ENCODE measurements at places on chromosomes 5 and 9. TPM values are rescaled to one million over a fixed set of nuclear protein-coding genes. Genes with fewer than 3 reads are reported as not detected.

EPB41L4B gene
- 1.1 TPM for total RNA-seq

SPINK4 gene
- not detected for total RNA-seq

PCDHAC2 gene
- 0.24 TPM for total RNA-seq

ADGRD2 gene
- 0.08 TPM for total RNA-seq

GHR gene
- 2.4 TPM for total RNA-seq

SPZ1 gene
- total RNA-seq: not detected

ADRB2 gene
- 2.8 TPM for total RNA-seq

TSLP gene
- total RNA-seq: 3.8 TPM

DNA sequence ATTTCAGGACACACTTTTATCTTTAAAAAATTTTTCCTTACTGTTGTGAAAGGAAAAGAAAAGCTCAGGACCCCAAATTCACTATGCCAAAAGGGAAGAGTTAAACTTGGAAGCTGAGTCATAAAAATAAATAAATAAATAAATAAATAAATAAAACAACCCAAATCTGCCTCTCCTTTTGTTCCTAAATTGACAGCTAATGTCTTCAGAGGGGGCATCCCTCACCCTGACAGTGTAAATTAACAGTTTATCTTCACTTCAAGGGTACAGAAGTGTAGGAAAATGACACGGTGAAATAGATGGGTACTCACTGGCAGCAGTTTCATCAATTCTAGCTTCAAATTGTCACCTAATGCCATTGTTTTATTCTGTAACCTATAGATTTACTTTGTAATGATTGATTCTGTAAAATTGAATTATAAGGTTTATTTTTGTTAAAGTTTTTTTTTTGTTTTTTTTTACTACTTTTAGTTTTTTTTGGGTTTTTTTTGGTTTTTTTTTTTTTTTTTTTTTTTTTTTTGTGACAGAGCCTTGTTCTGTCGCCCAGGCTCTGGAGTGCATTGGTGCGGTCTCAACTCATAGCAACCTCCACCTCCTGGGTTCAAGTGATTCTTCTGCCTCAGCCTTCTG lies 18.5 kb upstream of the ANXA1 start:
- no peak for ATAC-seq

DNA sequence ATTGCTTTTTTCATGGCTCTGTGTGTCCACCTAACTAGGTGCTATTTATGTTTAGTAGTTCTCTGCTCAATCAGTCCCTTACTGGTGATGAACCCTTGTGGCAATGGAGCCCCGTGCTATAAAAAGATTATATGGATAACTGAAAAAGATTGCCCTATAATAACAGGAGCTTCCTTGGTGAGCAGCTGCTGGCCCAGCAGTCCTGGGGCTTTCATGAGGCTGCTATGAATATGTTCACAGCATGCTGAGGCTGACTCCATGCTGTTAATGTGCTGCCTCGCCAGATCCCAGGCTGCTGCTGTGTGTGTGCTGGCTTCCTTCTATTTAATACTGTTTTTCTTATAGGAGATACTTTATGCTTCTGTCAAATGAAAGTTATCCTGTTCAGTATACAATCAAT lies 357.5 kb downstream of the TAF11L14 start:
- ATAC-seq: no peak

- ATAC-seq: no peak
Measured at GRCh38 chr9:36051317-36051716, 14.6 kb downstream of the RECK start.

GRCh38 chr5:157303667-157304327 lies 37.9 kb downstream of the CYFIP2 start:
- ATAC-seq: no peak

GRCh38 chr9:10371824-10372223 lies 241.0 kb downstream of the PTPRD start:
- no peak for ATAC-seq

DNA sequence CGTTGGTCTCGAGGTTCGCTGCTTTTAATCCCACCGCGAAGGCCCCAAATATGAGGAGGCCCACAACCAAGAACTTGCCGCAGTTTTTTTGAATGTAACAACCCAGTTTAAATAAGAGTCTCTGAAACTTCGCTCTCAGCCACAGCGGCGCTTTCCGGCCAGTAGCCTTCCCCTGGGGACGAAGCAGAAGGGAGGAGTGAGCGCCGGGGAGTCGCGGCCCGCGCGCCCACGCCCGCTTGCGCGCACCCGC lies 10.4 kb downstream of the PTCH1 start:
- ATAC-seq: no peak

DNA sequence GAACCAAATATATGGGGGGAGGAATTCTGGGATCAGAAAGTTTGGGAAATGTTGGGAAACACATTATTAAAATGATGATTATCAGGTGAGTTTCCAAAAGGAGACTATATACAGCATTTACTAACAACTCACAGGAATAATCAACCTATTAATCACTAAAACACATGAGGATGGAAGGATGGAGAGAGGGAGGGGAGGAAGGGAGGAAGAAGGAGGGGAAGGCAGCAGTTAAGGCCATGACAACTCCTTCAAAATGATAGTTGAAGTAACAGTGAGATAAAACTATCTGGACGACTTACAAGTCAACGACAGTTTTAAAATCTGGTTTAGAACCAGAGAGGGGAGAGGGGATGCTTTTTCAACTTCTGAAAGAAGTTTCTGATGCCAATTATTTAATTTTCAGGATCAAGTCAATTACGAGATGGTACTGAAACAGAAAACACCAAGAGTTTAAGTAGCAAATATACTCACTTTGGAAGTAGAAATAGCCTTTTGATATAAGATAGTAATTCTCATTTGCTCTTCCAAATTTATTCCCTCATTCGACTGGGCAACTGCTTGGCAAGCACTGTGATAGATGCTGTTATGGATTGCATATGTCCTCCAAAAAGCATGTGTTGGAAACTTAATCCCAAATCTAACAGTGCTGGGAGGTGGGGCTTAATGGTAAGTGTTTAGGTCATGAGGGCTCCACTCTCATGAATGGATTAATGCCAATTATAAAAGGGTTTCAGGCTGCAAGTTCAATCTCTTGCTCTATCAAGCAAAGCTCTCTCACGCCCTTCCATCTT lies 30.4 kb downstream of the FBXW11 start:
- ATAC-seq: no peak

- ATAC-seq: peak; percentile 90
Measured at GRCh38 chr5:151896031-151896691, 28.5 kb downstream of the GLRA1 start.

DNA sequence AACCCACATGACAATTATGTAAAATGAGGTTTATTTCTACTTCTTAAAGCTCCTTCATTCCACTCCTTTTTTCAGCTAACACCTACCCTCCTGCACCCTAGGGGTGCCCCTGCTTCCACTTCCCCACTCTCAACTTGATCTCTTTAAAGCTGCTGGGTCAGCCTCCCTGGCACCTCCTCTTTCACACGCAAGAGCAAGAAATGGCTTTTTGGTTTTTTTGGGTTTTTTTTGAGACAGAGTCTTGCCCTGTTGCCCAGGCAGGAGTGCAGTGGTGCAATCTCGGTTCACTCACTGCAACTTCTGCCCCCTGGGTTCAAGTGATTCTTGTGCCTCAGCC lies 64.4 kb downstream of the SUSD1 start:
- no peak for ATAC-seq

- ATAC-seq: no peak
Measured at GRCh38 chr5:14492331-14492964, 89.1 kb upstream of the OTULINL start.

DNA sequence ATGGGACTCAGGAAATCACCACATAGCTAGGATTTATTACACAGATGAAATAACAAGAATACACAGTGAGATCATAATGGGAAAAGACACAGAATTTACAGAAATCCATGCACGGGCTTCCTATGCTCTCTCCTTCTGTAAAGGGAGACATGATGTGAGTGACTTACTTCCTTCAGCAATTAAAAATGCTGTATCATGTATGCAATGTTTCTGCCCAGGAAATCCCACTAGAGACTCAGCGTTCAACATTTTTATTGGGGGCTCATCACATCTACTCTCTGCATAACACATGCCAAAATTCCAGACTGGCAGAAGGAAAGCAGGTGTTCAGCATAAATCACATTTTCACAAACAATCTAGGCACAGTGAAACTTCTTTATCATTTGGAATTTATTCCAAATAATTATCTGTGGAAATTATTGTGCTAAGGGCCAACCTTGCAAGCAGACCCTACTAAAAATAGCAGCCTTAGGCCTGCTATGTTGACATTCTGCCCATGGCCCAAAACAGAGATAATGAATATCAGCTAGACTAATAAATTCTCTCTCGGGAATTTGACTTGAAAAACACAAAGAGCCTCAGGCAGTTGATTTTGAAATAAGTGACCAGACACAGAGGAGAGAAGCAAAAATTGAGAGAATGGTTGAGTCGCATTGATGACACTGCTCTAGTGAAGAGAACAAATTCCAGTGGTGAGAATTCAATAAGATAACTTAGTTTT lies 31.4 kb upstream of the SELENOP start:
- no peak for ATAC-seq

- ATAC-seq: no peak
Measured at GRCh38 chr5:102826629-102827028, 71.5 kb downstream of the PAM start.

- ATAC-seq: no peak
Measured at GRCh38 chr9:129572052-129572425, 48.9 kb downstream of the C9orf50 start.

DNA sequence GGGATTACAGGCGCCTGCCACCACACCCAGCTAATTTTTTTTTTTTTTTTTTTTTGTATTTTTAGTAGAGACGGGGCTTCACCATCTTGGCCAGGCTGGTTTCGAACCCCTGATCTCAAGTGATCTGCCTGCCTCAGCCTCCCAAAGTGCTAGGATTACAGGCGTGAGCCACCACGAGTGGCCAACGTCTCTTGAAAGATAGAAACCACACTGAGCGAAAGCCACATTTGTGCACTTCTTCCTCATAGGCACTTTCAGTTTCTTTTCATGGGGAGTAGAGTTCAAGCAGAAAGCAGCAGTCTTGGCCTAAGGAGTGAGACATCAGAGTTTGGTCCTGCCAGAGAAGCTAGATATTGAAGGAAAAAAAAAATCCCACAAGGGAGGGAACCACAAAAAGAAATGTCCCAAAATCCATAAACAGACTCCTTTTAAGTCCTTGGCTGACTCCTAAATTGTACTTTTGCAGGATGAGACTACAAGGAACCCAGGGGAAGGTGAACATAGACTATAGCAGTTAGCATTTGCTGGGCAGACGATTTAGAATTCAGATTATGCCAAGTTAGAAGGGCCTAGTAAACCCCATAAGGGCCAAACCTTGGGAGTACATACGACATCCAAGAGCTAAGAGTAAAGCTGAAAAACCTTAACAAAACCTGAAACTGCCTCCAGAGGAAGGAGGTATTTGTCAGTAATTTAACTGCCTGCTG lies 43.9 kb upstream of the GLIPR2 start:
- peak; percentile 31 for ATAC-seq

- no peak for ATAC-seq
Measured at GRCh38 chr9:88749420-88749819, 214.4 kb downstream of the NXNL2 start.

GRCh38 chr5:74233091-74233490 lies 407.4 kb downstream of the ENC1 start:
- ATAC-seq: no peak

GRCh38 chr5:105794578-105794977 lies 1876.2 kb downstream of the EFNA5 start:
- no peak for ATAC-seq

- peak; percentile 37 for ATAC-seq
Measured at GRCh38 chr5:80871541-80871961, 88.6 kb upstream of the RASGRF2 start.

DNA sequence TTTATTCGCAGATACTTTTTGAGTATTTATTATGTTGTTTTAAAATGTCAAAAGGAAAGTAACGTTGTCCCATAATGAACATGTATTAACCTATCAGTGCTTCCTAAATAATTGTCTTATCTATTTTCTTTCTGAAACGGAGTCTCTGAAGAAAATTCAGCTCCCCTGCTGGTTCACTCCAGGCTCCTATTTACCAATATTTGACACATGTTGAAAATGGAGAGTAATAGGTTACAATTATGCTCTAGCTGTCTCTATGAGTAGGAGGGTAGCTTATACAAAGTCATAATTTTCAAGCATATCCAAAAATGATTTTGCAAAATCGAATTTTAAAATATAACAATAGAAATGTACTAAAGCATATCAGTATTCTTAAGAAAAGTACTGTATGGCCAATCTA lies 844.1 kb downstream of the CDH18 start:
- no peak for ATAC-seq
